ENCODE measurements at places on chromosomes 7 and 10.

GRCh38 chr7:4042402-4043045 is 639.6 kb upstream of the FOXK1 start:
- DNase-seq = no peak
- no peaks in the 10 kb centered on the region for H3K27me3 ChIP-seq
- H3K27ac ChIP-seq = no peak overlapping the region
- no peaks in the 10 kb centered on the region for H3K36me3 ChIP-seq

DNA sequence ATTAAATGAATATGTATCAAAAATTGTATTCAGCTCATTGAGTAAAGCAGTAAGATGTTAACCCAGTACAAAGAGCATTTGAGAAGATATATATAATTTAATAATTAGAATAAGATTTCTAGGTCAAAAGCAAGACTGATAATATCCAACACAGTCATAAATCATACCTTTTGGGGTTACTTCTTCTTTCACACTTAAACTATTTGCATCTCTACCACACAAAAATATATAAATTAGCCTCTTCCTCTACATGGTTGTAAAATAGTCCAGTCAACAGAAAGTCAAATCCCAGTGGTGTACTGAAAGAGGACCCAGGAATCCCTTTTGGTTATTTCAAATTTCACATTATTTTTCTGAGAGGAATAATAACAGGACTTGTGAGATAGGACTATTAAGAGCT is 204.6 kb upstream of the INHBA start:
- no peak for DNase-seq
- H3K27ac ChIP-seq = no peak overlapping the region
- H3K4me1 ChIP-seq = no peaks in the 10 kb centered on the region
- no peaks in the 10 kb centered on the region for H3K36me3 ChIP-seq
- peaks cover 1% of the 10 kb centered on the region for H3K27me3 ChIP-seq

GRCh38 chr7:112495810-112496462 is 15.1 kb downstream of the LSMEM1 start:
- H3K36me3 ChIP-seq = no peaks in the 10 kb centered on the region
- no peaks in the 10 kb centered on the region for H3K4me1 ChIP-seq
- H3K27me3 ChIP-seq = peaks cover 21% of the 10 kb centered on the region
- H3K4me3 ChIP-seq = no peak overlapping the region
- no peak overlapping the region for H3K27ac ChIP-seq
- no peak for DNase-seq

DNA sequence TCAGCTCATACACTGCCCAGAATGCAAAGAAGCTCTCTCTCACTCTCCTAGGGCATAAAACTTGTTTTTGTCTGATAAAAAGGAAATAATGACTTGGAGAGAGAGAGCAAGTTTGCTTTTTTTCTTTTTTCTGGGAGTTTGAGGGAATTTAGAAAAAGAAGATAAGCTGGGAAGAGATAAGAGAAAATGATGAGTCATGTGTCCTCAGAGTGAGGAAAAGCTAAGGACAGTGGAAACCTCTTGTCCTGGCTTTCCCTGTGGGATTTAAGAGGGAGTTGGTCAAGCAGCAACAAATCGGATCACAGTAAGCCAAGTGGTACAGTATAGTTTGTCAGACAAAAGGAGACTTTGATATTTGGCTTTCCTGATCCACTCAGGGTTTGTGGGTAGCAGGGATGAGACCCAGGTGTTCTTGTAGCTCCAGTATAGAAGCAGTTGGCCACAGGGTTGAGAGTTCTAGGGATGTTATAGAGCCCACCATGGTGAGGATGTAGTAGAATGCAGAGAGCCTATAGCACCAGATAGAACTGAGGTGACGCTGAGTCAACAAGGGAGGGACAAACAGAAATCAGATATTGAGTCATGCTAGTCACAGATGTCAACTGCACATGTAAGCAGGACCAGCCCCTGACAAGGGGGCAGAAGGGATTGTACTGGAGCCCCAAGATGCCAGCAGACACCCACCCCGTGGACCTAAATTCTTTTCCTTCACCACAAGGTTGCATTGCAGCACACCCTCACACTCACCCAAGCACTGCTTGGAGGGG is 219.3 kb upstream of the TAC1 start:
- no peak for DNase-seq
- no peaks in the 10 kb centered on the region for H3K27me3 ChIP-seq
- no peak overlapping the region for H3K4me3 ChIP-seq
- no peaks in the 10 kb centered on the region for H3K36me3 ChIP-seq

GRCh38 chr10:24552346-24553016 is 171.2 kb downstream of the ARHGAP21 start:
- DNase-seq = no peak
- no peaks in the 10 kb centered on the region for H3K27me3 ChIP-seq
- H3K4me1 ChIP-seq = peaks cover 6% of the 10 kb centered on the region
- no peak overlapping the region for H3K27ac ChIP-seq

- H3K36me3 ChIP-seq = no peaks in the 10 kb centered on the region
- no peak for DNase-seq
- no peaks in the 10 kb centered on the region for H3K4me1 ChIP-seq
These were observed 66.8 kb upstream of the EXOC4 start for GRCh38 chr7:133186060-133186459.

DNA sequence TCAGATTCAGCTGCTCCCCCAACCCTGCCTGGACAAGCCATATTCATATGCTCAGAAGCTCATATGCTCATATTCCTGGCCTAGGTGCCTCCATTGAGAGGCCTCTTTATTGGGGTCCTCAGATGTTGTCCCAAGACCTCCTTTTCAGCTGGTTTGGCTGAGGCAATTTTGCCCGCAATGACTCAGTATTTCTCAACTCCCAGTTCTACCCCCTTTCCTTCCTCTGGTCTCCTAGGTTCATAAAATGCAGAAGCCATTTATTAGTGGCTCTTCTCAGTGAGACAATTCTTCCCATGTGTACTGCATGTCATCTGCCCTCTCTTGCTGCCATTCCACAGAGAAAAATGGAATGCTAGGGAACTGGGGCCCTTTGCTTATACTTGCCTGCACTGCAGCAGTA is 110.7 kb downstream of the INHBA start:
- no peak overlapping the region for H3K27ac ChIP-seq
- H3K27me3 ChIP-seq = no peaks in the 10 kb centered on the region
- H3K4me1 ChIP-seq = no peaks in the 10 kb centered on the region
- no peaks in the 10 kb centered on the region for H3K36me3 ChIP-seq
- DNase-seq = no peak

DNA sequence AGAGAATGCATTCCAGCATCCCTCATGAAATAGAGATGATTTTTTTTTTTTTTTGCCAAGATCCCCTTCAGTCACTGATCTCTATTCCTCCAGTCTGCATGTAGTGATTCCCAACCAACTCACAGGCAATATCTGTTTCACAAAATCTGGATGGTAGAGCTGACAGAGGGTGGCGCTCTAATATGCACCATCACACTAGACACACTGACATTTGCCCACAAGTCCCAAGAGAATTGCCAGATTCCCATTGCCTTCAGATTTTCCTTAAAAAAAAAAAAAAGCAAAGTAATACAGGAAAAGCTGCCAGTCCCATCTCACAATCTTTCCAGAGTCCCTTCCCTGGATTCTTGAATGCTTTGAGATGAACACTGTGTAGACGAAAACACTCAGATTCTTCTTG is 301.0 kb downstream of the SORCS1 start:
- no peaks in the 10 kb centered on the region for H3K36me3 ChIP-seq
- no peak overlapping the region for H3K4me3 ChIP-seq
- H3K27me3 ChIP-seq = no peaks in the 10 kb centered on the region
- DNase-seq = no peak

GRCh38 chr10:32376097-32376496 is 29.1 kb upstream of the EPC1 start:
- peaks cover 31% of the 10 kb centered on the region for H3K4me1 ChIP-seq
- H3K27ac ChIP-seq = no peak overlapping the region
- no peaks in the 10 kb centered on the region for H3K27me3 ChIP-seq
- H3K36me3 ChIP-seq = peaks cover 4% of the 10 kb centered on the region
- DNase-seq = no peak

- H3K27me3 ChIP-seq = no peaks in the 10 kb centered on the region
- H3K36me3 ChIP-seq = peaks cover 33% of the 10 kb centered on the region
- H3K27ac ChIP-seq = no peak overlapping the region
These were observed 100.5 kb downstream of the GLCCI1 start for GRCh38 chr7:8068892-8069686.

Measured in activated T-helper 1 cell treated with anti-CD3 and anti-CD28 coated beads, Interleukin-12 subunit alpha, Interleukin-12 subunit beta, Interleukin-2, Interleukin-4 antibody, amounts not matched to agents 30 ng/mL and 10 ng/mL and 1 ng/mL, durations not matched to agents 14 hours and 24 hours and 36 hours (primary cell).